ENCODE measurements at places on chromosomes 16 and 17.

DNA sequence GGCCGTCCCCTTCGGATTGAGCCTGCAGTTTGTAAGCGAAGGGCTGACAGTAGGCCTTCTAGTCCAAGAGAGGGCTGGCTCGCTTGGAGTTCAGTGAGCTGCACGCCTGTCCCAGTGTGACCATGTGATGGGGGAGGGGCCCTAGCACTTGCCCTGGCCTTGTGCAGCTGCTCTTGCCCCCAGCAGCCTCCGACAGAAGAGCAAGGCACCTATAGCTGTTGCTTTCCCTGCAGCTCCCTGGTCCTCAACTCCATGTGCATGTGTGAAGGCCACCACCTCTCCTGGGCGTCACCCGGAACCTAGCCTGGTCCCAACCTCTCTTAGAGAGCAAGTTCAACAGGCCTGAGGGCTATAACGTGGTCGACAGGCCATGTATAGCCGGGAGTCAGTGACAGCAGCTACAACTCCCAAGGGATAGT lies 5.6 kb downstream of the SPHK1 start:
- no peak for DNase-seq

GRCh38 chr17:50629902-50630301 lies 4.8 kb upstream of the ABCC3 start:
- no peak for DNase-seq

DNA sequence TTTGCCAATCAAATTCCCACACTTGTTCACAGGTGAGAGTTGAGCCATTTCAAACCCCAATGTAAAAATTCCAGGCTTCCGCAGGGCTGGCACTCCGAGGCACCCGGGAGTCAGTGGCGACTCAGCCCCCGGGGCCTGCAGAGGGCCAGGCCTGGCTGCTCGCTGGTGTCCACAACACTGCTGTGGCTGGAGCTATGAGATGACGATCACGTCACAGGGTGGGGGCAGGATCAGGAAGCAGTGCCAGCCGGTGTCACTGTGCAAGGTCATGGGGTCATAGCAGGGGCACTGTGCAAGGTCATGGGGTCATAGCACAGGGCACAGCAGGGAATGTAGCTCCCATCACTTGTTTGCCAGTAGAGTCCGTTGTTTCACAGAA lies 7.8 kb downstream of the VPS4A start:
- DNase-seq: no peak

DNA sequence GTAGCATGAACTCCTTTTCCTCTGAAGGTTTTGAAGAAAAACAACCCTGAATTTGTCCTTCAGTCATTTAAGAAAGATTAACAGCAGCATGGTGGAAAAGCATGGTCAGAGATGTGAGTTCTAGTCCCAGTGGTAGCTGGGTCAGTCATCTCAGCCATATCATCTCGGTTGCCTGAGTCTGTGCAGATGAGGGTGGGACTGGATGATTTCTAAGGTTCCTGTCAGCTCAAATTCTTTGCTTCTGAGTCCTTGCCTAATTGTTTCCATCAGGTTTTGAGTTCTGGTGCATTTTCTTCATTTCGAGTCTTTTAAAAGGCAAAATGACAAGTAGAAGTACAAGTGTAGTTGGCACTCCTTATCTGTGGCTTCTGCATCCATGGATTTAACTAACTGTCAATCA lies 63.9 kb downstream of the TNRC6C start:
- DNase-seq: no peak

- no peak for DNase-seq
These were observed 623 bp upstream of the DDX52 start for GRCh38 chr17:37643869-37644268.

- no peak for DNase-seq
These were observed 135.0 kb upstream of the XYLT1 start for GRCh38 chr16:17605784-17606183.

GRCh38 chr17:37841232-37841631 lies 83.0 kb upstream of the TBC1D3K start:
- no peak for DNase-seq

DNA sequence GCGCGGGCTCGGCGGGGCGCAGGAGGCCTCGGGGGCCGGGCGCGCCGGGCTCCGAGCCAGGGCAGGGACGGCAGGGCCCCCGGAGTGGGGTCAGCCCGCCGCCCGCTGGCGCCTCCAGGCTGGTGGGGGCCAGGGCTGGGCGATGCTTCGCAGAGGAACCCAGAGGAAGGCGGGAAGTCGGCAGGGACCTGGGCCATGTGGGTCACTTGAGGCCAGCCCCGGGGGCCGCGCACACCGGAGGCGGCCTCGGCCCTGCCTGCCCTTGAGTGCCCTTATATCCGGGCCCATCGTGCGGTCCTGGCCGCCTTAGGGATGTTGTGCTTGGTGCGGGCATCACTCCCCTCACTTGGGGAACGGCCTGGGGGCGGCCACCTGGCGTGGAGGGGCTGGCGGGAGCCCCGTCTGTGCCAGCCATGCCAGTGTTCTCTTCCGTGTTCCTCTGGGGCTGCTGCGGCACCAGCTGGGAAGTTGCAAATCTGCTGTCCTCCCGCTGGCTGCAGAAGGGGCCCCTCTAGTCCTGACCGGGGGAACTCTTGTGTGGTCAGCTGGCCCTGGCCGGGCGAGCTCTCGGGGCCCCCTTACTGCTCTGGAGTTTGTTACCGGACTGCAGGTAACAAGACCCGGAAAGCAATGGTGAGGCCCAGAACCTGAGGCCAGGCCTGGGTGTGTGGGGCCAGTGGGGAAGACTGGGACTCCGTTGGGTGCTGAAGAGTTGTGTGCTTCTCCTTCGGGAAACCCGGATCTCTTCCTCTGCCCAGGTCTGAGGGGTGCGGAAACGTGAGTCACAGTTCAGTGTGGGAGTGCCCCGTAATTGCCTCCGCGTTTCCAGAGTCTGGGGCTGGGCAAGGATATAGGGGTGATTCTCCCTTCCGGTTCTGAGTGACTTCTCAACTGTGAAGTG lies 849 bp downstream of the CAPN15 start:
- no peak for DNase-seq

GRCh38 chr17:37162800-37163199 lies 213.0 kb upstream of the C17orf78 start:
- DNase-seq: no peak

- DNase-seq: no peak
These were observed 140.0 kb downstream of the SPACA3 start for GRCh38 chr17:33131620-33132019.

DNA sequence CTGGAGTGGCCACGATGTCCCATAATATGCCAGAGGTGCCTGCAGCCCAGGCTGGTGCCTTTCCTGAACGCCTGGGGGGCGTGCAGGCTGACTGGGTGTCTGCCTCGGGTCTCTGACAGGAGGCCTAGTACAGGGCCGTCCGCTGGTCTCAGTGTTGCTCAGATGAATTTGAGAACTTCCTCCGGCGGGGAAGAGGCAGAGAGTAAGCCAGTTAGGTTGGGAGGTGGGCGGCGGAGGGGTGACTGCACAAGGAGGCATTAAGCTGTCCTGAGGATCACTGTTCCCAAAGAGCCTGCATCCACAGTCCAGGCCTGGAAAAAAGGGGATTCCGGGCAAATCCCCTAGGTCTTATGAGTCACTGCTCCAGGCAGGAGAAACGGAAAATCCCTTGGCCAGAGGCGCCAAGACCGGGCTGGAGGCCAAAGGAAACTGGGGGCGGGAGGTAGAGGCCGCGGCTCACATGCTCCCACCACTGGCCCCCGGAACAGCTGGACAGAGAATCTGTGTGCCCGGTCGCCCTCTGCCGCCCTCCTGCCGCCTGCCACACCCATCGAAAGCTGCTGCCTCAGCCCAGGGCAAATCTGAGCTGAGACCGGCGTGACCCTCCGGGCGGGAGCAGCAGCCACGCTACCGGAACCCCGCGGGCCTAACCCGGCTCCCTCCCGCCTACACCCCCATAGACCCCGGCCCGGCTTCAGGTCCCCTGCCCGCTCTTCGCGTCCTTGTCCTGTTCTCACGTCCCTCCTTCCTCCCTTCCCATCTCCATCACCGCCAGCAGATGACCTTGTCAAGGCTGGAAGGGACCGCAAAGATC lies 1.2 kb downstream of the TRIM47 start:
- peak; percentile 74 for DNase-seq

DNA sequence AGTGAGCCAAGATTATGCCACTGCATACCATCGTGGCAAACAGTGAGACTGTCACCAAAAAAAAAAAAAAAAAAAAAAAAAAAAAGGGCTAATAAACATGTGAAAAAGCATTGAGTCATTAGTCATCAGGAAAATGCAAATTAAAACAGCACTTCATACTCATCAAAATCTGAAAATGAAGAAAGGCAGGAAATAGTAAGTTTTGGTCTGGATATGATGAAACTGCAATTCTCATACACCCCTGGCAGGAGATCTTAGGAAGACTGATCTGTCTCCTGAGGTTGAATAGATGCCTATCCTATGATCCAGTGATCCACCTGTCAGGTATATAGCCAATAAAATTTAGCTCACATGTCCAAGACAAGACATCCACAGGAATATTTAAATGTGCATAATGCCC lies 212.7 kb downstream of the CPPED1 start:
- no peak for DNase-seq
